T-helper 1 cell (primary cell): ENCODE measurements at places on chromosomes 16 and 17.

- no peak for DNase-seq
Observed at GRCh38 chr16:81657224-81657623, 121.9 kb upstream of the PLCG2 start.

GRCh38 chr16:84110527-84110926 lies 6.2 kb downstream of the MBTPS1 start:
- no peak for DNase-seq

DNA sequence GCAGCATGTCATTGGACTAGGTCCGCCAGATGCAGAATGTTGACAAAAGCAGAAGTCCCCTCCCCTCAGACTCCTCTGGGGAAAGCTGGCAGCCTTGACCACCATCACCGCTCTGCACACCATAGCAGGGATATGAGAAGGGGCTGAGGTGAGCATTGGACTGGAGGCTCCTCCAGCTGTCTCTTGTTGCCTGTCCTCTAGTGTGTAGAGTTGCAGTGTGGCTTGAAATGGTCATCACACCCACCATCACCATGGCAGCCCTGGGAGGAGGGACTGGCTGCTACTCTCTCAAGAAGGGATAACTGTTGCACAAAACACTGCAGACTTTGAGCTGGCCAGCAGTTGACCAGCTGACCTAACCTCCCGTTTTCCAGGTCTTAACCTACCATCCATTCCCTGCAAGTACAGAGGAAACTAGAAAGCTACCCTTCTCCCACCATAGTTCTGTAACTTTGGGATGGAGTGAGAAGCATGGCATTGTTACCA lies 38.3 kb downstream of the HLF start:
- DNase-seq: no peak

- no peak for DNase-seq
Observed at GRCh38 chr16:88130681-88131080, 179.4 kb downstream of the BANP start.

DNA sequence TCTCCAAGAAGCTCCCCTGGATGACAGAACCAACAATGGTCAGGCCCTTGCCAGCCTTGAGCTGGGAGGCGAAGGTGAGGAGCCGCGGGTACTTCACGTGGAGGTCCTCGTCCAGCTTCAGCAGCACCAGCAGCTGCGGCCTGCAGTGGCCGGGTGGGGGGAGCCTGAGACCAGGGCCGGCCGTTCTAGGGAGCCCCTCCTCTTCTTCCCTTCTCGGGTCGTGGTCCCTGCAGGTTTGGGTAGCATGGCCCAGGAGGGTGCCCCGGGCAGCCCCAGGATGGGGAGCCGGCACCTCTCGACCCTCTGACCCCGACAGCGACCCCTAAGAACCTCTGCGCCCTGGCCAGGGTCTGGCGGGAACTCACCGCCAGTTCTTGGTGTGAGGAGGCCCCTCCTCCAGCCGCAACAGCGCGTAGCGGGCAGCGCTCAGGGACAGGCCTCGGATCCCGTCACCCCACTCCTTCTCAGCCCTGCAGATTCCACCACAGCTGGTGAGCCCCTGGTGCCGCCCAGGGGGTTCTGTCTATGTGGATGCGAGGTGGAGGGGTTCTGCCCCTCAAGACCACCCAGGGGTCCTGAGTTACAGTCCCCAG lies 3.1 kb upstream of the LCAT start:
- no peak for DNase-seq

GRCh38 chr17:56602292-56603130 lies 9.0 kb downstream of the NOG start:
- DNase-seq: no peak

GRCh38 chr16:89005201-89006035 lies 28.4 kb upstream of the CBFA2T3 start:
- DNase-seq: no peak
